Activated CD4-positive, alpha-beta T cell treated with anti-CD3 and anti-CD28 coated beads, Interleukin-2, Interleukin-6, amounts not matched to agents 100 ng/mL and 50 ng/mL, durations not matched to agents 16 hours and 8 hours (primary cell): ENCODE measurements at places on chromosomes 13 and 19.
A peak's percentile ranks its signal among the peaks of the same experiment; 100 is the strongest.

DNA sequence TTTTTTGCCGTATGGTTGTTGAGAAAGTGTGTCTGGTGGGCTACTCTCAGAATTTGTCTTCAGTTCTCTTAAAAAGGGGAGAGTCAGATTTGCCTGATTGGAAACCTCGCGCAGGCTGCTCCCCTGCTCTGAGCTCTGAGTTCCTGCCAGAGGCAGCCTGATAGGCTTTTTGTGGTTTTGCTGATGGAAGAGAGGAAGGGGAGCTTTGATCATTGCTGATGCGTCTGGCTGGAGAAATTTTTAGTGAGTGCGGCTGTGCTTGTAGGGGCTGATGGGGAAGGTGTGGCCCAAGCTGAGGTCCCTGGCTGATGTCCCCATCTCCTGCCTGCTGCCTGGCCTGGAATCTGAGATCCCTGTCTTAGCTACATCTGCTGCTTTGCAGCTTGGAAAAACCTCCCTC lies 2.8 kb downstream of the CHST8 start:
- DNase-seq, result no peak

DNA sequence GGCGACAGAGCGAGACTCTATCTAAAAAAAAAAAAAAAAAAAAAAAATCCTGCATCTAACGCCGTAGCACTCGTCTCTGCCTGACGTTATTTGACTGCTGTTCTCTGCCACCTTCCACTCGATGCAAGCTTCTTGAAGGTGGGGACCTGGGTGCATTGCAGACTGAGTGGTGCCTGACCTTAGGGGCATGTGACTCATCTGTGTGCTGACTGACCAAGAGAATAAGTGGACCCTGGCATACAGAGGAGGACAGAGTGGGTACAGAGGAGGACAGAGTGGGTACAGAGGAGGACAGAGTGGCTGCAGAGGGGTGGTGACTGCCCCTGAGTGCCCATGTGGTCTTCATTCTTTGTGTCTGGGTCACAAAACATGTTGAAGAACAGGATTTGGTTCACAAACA lies 7.6 kb downstream of the WTIP start:
- no peak for DNase-seq

DNA sequence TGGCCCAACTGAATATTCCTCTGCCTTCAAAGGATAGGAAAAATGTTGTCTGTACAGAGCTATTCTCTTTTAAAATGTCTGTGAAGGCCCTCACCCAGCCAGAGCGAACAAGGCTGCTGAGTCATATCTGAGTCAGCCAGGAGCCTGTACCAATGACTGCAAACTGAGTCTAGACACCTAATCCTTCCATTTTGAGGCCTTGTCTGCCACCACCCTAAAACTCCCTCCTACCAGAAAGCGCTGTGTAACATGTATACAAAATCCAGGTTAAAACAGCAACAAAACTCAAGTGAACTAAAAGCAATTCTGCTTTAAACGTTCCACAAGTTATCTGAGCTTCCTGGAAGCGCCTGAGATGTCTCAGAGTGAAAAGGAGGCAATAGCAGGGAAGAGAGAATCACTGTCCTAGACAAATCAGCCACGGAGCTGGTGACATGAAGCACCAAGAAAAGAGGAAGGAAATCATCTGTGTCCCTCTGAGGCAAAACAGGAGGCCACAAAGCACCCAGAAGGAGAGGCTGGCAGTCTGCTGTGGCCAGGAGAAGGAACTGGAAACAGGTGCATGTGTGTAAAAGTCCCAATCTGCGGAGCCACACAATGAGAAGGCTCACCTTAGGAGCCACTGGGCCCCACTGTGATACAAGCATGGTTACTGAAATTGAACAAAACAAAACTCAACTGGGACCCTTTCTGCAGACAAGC lies 10.2 kb downstream of the DHRS12 start:
- peak; percentile 74 for DNase-seq

DNA sequence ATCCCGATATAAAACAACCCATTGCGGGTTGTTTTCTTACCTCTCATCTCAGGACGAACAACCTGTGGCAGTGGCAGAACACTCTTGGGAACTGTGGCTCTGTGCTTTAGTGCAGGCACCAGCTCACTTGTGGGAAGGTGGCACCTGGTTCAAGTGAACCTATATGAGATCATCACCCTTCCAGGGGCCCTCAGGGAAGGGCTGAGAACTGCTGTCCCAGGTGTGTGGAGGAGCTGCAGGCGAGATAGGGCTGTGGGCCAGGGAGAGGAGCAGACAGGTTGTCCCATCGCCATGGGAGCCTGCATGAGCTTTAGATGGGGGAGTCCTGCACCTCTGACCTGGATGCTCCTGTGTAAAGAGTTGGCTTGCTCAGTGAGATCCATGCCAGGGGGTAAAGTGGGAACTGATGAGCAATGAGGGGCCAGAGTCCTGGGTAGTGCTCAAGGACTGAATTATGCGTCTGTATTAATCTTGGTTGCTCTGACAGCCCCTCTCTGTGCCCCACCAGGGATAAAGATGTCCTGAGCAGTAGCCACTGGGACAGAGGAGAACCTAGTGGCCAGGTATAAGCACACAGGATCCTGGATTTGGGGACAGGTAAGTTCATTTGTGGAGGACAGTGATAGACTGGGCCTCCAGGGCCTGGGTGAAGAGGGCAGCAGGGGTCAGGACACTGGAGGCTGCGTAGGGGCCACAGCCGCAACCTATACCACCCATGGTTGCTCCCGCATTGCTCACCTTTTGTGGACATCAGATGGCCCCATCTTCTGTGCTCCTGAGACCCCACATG lies 8.7 kb downstream of the CEACAM4 start:
- no peak for DNase-seq

- DNase-seq, result no peak
Measured at GRCh38 chr19:11164879-11165406, 9.4 kb upstream of the SPC24 start.

GRCh38 chr13:46387064-46387851 lies at the start of gene RUBCNL:
RUBCNL (minus strand) TSS chr13:46387252; CDS start chr13:46372475, 14,777 bp downstream.
- peak; percentile 41 for DNase-seq

GRCh38 chr19:3520166-3521103 lies 14.3 kb downstream of the FZR1 start:
- DNase-seq, result no peak

- DNase-seq, result peak; percentile 37
Measured at GRCh38 chr19:18879579-18880373, 16.2 kb downstream of the CERS1 start.

DNA sequence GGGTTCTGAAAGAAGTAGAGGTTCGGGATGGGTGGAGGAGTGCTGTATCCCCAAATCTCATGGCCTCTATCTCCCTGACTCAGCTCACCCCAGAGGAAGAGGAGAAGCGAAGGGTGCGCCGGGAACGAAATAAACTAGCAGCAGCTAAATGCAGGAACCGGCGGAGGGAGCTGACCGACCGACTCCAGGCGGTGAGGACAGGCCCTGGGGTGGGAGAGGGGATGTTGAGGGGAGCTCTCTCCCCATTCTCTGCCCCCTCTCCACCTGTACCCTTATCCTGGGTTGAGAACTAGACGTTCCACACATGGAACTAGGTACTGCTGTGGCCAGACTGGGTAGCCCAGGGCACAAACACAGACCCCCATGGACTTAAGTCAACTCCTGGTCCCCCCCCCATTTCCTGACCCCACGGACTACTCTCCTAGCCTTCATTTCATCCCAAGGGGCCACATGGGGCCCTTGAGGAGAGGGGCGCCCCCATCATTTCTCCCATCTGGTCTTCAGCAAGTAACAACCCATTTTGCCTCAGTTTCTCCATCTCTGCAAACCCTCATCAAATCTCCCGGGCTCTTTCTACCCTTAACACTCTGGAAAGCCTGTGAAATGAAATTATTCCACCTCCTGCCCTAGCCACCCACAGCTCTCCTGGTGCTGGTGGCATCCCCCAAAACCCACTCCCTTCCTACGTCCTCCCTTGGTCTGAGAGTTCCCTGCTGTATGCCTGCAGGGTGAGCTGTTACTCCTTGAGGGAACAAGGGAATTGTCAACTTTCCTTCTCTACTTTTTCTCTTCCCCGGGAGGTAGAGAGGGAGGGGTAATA lies 3.5 kb downstream of the FOSB start:
- no peak for DNase-seq

DNA sequence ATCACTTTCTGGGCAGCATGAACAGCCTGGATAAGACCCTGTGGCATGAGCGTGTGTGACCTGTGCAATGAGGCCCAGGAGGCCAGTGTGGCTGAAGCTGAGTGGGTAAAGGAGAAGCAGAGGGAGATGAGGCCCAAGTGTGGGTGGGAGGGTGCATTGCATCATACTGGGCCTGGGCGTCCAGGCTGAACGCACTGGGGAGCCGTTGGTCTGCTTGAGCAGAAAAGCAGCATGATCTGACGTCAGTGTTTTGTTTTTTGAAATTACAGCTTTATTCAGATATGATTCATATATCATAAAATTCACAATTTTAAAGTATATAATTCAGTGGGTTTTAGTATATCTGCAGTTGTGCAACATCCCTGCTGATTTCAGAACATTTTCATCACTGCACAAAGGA lies 409.7 kb downstream of the HS6ST3 start:
- no peak for DNase-seq

DNA sequence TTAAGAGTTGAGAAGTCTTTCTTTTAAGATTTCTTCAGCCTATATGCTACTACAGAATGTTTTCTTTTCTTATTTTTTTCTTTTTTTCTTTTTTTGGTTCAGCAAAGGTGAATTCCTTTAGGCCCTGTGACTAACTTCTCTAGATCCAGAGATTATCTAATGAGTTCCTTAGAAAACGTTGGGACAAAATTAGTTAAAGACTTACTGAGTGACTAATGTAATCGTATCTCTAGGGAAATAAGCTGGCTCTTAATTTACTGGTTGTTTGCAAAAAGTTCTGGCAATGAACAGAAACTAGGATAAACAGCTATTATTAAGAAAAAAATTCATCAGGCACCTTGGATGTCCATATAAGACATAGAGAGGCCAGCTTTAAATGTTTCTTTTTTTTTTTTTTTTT lies 30.7 kb upstream of the CSNK1A1L start:
- DNase-seq, result no peak
